ENCODE measurements at places on chromosomes 12 and 14.
A peak's percentile ranks its signal among the peaks of the same experiment; 100 is the strongest.

DNA sequence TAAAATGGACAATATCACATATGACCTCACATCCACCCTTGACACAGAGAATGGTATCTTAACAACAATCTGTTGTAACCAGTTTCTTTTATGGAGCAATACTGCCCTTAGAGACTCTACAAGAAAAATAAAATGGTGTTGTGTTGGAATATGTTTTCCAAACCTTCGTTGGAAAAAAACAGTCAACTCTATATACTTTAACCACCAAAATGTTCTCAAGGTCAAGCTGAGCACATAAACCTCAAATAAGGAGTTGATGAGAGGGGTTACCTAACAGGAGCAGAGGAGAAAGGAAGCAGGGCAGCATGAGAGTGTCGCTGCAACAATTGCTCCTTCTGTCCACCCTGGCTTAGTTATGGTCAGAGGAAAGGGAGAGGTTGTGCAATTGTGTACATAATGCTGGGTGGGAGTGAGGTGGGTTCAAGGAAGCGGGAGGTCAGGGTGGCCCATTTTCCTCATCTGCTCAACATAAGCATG, 179.2 kb upstream of the BMP4 start:
- DNase-seq, result no peak

DNA sequence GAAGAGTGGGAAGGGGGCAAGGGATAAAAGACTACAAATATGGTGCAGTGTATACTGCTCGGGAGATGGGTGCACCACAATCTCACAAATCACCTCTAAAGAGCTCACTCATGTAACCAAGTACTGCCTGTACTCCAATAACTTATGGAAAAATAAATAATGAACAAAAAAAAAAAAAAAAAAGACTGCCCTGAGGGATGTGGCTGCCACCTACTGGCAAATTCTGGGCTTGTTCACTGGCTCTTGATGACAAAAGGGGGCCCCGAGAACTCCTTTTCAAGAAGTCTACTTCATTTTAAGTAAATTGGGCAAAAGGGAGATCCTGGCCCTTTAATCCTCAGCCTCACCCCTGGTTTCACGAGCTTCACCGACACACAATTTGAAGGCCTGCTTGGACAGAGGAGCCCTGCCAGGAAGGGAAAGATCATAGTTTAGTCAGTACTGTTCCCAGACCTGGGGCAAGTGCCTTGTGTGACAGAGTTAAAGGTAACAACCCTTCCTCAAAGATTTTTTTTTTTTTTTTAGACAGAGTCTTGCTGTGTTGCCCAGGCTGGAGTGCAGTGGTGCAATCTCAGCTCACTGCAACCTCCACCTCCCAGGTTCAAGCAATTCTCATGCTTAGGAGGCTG, 26.1 kb upstream of the STAC3 start:
- no peak for DNase-seq

DNA sequence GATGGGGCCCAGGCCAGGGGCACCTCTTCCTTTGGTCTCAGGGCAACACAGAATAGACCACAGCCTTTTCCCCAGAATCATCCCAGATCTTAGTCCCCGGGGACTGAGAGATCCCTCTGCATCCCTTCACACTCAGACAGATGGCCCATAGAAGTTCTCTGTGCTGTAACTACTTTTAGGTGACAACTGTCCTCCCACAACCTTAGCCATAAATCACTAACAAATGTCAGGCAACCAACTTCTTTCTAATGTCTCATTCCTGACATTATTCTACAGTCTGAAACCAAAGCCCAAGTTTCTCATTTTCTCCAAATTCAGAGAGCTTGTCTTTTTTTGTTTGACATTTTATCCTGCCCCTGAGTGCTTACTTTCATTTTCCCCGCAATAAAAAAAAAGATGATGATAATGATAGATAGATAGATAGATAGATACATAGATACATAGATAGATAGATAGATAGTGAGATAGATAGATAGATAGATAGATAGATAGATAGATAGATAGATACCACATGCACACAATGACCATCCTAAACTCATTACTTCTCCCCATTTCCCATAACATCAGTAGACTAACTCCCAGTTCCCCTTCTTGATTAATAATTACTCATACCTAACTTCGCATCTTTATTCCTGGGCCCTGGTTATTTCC, 28.6 kb downstream of the DUSP6 start:
- DNase-seq, result no peak

- no peak for DNase-seq
Observed at GRCh38 chr14:98219638-98220037, 1052.4 kb downstream of the BCL11B start.

DNA sequence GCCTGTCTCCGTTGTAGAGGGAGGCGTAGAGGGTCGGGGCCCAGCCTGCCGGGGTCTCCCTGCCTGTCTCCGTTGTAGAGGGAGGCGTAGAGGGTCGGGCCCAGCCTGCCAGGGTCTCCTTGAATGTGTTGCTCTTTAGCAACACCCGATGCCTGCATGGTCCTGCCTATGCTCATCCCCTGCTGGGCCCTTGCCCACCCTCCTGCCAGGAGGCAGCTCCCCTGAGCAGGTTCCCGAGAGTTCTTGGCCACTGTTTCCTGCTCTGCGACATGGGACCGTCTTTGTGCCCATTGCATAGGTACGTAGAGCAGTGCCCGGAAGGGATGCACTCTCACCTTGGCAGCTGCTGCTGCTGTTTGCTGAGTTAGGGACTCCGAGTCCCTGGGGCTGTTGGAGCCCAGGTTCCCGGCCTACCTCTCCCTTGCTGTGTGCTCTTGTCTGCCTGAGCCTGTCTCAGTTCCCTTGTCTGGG, 3.3 kb downstream of the KIF26A start:
- no peak for DNase-seq

GRCh38 chr12:24361877-24362580, 412.6 kb upstream of the SOX5 start:
- DNase-seq, result no peak

GRCh38 chr14:101055776-101056374, 152.4 kb upstream of the RTL1 start:
- DNase-seq, result no peak

- DNase-seq, result no peak
Observed at GRCh38 chr12:46304070-46304469, 35.2 kb upstream of the SLC38A1 start.

DNA sequence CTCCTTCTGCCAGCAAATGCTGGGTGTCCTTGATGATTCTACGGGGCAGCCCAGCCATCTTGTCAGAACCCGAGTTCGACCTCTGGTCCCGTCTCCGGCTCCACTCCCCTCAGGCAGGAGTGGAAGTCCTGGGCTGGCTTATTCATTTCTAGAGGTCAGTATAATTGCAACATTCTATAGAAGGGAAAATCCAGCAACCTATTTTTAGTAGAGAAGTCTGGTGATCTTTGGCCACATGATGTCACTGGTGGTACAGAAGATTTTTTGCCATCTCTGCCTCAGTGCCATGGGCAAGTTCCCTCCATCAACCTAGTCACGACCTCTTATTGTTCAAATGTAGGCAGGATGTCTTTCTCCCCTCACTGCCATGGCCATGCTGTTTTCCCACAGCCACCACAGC, 22.4 kb downstream of the OR10G2 start:
- no peak for DNase-seq

- DNase-seq, result no peak
Observed at GRCh38 chr14:35879654-35880249, 53.6 kb downstream of the BRMS1L start.

- DNase-seq, result peak; percentile 16
Observed at GRCh38 chr12:27064397-27065342, 17.7 kb downstream of the C12orf71 start.

DNA sequence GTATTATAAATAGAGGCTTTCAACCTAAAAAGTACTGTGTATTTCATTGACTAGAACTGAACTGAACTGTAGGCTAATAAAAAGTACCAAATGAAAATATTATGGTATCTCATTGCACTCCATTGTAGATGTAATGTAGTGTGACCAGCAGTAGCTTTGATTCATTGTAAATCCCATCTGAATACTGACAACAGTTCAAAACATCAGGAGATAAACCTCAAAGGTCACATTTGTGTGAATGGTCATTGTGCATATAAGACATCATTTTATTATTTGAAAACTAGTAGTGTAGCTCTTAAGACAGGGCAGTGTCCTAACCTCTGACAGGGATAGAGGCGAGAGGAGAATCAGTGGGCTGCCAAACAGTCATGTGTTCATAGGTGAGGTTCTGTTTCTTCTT, 286.6 kb downstream of the FBXL14 start:
- DNase-seq, result no peak

GRCh38 chr14:92040431-92041051, 682 bp upstream of the TRIP11 start:
- no peak for DNase-seq

DNA sequence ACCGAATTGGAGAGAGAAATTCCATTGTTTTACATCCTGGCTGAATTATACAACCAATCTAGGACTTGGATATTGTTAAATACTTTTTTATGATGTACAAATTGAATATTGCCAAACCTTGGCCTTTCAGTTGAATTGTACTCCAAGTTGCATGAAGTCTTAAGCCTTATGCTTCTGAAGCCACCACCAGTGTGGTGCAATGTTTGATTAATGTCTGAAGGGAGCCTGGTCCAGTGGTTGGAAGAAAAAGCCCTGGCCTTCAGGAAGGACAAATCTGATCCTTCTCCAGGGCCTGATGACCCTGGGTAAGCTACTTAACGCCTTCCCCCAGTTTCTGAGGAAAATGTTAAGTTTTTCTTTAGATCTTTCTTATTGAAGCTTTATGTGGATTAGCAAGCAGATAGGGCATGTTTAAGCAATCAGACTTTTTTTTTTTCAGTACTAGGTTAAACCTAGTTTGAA, 72.0 kb downstream of the PAPOLA start:
- no peak for DNase-seq

DNA sequence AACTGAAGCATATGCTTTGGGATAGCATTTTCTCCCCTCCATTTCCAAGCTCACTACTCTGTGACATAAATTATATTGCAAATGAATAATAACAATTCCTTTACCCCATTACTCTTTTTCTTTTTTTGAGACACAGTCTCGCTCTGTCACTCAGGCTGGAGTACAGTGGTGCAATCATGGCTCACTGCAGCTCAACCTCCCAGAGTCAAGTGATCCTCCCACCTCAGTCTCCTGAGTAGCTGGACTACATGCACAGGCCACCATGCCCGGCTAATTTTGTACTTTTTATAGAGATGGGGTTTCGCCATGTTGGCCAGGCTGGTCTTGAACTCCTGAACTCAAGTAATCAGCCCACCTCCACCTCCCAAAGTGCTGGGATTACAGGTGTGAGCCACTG, 49.2 kb upstream of the GTF2A1 start:
- DNase-seq, result no peak

DNA sequence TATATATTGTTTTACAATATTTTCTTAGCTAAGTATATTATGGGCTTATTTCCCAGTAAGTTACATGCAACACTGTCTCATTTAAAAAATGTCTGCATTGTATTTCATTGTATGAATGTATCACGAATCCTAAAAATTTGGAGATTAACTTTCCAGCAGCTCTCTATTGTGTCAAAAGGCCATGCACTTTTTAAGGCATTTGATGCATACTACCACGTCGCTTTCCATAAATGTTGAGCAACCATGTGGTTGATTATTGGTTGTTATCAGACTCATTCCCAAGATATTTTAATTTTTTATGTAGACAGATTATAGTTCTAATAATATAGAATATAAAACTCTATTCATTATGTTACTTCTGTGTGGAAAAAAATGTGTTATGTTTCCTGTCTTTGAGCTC, 79.9 kb downstream of the SMOC1 start:
- DNase-seq, result no peak

- DNase-seq, result no peak
Observed at GRCh38 chr12:3630621-3631271, 122.2 kb downstream of the CRACR2A start.

- no peak for DNase-seq
Observed at GRCh38 chr12:12266389-12266872, 413 bp downstream of the LRP6 start.

DNA sequence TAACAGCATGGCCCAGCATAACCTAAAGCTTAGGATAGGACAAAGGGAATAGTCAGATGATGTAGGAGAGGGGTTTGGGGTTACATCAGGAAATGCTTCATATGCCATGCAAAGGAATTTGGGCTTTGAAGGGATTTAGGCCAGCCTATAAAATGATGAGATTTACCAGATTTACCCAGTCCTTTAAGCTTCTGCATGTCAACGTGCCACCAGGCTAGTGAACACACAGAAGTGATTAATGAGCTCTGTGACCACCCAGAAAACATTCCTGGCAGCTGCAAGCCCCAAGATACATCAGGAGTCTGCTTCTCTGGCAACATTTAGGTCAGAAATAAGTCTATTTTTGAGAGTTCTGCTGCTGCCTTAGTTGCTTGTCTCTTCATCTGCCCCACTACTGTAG, 118.3 kb downstream of the LRIG3 start:
- no peak for DNase-seq

GRCh38 chr12:106586278-106586802, 3.5 kb downstream of the RFX4 start:
- DNase-seq, result no peak

Data from GM12891 (cell line).